ENCODE measurements at places on chromosomes 2 and 18.

- DNase-seq: peak; percentile 42
These were observed 273.7 kb upstream of the PIK3C3 start for GRCh38 chr18:41681138-41681880.

DNA sequence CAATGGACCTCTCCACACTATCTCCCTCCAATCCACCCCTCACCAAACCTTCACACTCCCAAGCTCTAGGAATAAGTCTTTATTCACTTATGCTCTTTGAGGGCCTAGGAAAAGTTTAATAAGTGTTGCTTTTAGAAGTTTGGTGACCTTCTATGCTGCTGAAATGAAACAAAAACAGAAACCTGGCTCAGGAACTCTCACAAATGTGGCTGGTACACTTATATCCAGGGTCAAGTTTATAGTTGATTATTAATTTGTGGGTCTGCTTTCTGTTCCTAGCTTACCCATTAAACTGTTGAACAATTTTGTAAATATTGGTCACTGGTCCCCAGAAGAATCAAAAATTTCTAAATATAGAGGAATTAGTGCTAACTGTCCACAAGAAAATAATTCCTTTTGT lies 14.2 kb upstream of the ANKRD44 start:
- DNase-seq: no peak

GRCh38 chr2:162030363-162031190 lies 43.4 kb downstream of the DPP4 start:
- DNase-seq: peak; percentile 75

- DNase-seq: no peak
These were observed 19.7 kb upstream of the RIOK3 start for GRCh38 chr18:23433360-23433759.

- DNase-seq: no peak
These were observed 2.4 kb downstream of the NEU4 start for GRCh38 chr2:241811201-241811951.

DNA sequence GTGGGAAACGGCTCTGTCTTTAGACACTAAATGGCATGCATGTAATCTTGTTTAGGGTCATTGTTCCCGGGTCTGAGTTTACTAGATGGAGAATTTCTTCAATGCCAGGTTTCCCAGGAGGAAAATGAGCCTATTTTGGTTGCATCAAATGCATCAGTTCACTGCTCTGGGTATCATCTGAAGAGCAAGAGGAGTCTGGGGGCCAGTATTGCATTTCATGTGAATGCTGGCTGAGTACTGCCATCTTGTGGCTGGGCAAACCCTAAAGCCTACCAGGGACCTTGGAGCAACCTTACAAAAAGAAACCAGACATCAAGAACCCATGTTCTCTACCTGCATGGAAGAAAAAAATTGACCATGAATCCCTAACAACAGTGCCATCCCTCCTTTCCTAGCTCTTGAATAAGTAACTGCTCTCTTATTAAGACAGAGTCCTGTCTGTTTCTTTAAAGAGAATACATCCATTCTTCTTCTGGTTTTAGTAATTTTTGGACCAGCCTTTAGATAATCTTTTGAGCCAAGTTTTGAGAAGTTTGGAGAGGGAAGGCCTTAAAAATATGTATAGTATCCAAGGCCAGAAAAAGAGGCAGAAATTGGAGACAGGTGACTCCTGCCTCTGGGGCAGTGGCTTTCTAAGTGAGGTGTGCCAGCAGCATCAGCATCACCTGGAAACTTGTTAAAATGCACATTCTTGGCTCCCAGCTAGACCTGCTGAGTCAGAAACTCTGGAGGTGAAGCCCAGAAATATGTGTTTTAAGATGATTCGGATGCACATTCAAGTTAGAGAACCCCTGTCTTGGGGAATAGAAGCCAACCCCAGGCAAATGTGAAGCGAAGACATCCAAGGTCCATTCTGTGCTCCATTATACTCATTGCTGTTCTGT lies 261.0 kb upstream of the CXCR4 start:
- peak; percentile 27 for DNase-seq

DNA sequence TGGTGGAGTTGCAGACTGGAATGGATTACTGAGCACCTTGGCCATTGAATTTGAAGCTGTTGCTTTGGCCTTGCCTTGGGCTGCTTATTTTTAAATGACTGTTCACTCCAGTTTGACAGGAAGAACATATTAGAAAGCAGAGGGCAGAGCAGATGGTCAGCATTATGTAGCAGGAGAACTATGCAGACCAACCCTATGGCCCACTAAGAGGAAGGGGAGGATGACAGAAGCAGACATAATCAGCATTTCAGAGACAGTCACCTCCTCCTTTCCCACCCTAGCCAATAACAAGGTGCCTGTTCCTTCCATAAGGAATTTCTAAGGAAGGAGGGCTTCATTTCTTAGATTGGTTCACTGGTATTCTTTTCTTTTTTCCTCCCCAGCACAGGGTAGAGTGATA lies 2.4 kb downstream of the CHRNA1 start:
- no peak for DNase-seq

DNA sequence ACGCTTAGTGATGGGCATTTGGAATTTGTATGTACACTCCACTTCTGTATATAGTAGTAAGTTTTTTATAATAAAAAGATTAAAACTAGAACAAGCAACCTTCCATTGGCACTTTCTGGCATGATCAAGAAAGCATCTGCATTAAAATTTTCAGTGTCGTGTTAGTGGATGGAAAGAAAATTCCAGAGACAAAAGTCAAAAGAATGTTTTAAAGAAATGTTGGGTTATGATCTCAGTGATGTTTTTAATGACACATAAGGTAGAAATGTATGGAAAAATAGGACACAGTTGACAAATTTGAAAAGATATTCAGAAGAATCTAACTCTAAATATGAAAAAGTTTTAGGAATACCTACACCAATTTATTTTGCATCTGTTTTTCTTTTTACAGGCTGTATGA lies 126.1 kb upstream of the FAM117B start:
- no peak for DNase-seq

GRCh38 chr2:237091779-237092436 lies 6.2 kb downstream of the COPS8 start:
- DNase-seq: peak; percentile 84

DNA sequence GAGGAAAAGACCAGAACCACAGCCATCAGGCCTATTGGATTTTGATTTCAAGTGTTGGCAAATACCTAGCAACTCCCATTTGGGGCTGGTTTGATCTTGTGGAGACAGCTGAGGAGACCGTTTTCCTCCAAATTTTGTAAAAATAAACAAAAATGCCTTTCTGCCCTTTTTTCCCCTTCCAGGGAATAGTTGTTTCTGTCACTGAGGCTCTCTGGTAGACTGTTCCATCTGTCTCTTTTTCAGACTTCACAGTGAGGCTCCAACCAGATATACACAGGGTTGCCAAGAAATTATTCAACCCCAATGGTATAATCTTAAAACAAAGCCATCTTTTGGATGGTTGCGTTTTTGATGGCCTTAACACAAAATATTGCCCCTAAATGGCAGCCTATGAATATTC lies 115.7 kb downstream of the ACOXL start:
- no peak for DNase-seq

DNA sequence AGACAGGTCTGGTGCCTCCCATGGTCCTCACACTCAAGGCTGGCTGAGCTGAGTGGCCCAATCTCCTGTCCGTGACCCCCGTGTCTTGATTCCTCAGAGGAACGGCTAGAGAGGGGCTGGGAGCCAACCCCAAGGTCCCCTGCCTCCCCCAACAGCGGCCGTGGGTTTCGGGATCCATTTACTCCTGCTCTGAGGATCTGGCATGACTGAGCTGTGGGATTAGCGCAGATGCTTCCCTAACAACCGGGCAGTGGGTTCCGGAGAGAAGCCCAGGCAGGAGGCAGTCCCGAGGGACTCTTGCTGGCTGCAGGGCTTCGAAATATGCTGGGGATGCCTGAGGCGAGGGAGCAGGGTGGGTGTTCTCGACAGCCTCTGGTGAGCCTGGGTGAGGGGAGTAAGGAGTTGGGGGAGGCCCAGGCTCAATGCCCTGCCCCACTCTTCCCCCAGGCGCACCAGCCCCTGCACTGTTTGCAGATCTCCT lies 18.9 kb downstream of the GPR35 start:
- no peak for DNase-seq

- DNase-seq: no peak
These were observed 66.1 kb downstream of the METTL8 start for GRCh38 chr2:171367692-171368091.

GRCh38 chr2:231110551-231110950 lies 14.3 kb downstream of the HTR2B start:
- no peak for DNase-seq

DNA sequence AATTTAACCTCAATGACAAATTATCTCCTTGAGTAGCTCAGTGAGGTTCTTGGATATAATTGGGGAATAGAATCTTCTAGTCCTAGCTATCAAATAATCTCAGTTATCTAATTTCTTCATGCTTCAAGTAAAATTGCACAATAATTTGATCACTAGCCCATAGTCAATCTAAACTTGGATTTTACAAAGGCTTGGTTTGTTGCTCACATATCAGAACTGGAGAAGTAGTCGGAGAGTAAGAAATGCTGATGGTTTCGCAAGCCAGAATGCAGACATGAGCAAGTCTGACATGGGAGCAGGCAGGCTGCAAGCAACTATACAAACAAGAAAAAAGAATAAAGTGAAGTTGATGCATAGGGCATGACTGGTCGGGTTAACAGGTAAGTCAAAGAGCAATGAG lies 11.7 kb upstream of the PDE11A start:
- peak; percentile 54 for DNase-seq

Data from amniotic epithelial cell (primary cell).